Endothelial cell of umbilical vein (primary cell): ENCODE measurements at places on chromosomes 2 and 18.

- no peak for DNase-seq
These were observed 127.9 kb downstream of the EVA1A start for GRCh38 chr2:75432761-75433361.

- DNase-seq: peak; percentile 70
These were observed 26.2 kb downstream of the ADI1 start for GRCh38 chr2:3492951-3493614.

GRCh38 chr18:79940126-79940813 lies 11.2 kb downstream of the SLC66A2 start:
- DNase-seq: no peak

GRCh38 chr2:196322973-196323810 lies 151.8 kb upstream of the STK17B start:
- DNase-seq: no peak

- DNase-seq: peak; percentile 55
These were observed 97.2 kb downstream of the AGPS start for GRCh38 chr2:177489719-177490301.

GRCh38 chr2:54514822-54515569 lies 58.9 kb downstream of the SPTBN1 start:
- no peak for DNase-seq

GRCh38 chr2:169015943-169016342 lies 15.2 kb downstream of the ABCB11 start:
- DNase-seq: no peak

- DNase-seq: peak; percentile 46
These were observed 49.7 kb upstream of the ST3GAL5 start for GRCh38 chr2:85938456-85938855.

- DNase-seq: no peak
These were observed 7.9 kb downstream of the SLC16A14 start for GRCh38 chr2:230060672-230061293.

- no peak for DNase-seq
These were observed 576.2 kb downstream of the METTL4 start for GRCh38 chr18:1995041-1995612.

DNA sequence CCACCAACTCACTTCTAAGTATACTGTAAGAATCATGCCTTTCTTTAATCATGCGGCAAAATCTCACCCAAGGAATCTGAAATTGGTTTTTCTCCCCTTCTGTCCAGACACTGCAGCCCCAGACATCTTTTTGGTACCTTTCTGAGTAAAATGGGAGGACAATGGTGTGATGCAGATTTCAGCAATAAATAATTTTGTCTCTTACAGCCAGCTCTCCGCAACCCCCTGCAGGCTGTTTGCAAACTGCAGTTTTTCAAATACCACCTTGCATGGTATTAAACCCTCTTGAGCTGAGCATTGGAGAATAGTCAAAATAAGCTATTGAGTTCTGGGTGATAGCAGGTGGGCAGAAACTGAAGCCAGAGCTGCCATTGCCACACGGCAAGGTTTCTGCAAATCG lies 32.2 kb downstream of the GPR39 start:
- DNase-seq: peak; percentile 26

GRCh38 chr18:30106356-30106755 lies 936.2 kb downstream of the DSC3 start:
- no peak for DNase-seq

DNA sequence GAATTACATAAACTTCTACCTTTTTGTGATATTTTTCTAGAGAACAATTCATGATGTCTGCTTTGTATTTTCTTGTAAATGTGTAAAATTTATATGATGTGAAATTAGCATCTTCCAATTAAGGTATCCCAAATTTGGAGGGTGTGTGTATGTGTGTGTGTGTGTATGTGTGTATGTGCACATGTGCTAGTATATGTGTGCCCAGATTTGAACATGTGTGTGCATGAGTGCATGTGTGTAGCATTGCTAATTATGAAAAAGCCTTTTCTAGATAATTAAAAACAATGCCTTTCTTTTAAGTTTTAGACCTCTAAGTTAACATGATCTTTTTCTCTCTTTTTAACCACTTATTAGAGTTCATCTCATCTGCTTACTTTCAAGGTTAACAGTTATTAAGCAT lies 208.0 kb upstream of the SPOPL start:
- no peak for DNase-seq

GRCh38 chr2:119598596-119599263 lies 54.5 kb downstream of the CFAP221 start:
- DNase-seq: no peak

DNA sequence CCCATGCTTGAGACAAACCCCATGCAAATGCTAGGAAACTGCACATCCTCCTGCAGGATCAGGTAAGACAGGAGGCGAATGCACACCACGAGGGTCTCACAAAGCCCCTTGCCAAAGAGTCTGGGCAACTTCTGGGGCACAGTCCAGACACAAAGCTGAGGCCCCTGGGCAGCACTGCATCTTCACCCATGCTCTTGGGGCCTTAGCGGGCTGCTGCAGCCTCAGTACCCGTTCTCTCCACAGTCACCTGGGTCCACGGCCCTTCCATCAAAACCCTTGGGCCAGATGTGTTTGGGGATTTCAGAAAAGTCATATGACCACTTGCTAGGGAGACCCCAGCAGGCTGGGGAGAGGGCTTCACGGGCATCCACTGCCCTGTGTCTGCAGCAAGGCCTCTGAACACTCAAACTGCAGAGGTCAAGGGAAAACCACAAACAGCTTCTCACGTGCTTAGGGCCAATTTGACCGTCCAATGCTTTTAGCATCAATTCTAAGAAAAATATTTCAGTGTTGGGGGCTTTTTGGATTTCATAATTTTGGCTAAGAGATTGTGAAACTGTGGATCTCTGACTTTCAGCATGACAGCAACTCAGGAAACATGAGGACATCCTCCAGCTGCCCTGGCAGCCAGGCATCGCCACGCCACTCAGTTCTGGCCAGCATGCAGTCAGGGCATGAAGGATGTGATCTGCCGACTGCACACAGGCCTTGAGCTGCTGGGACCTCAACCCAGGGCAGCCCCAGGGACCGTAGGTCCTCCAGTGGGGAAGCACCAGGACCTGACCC lies 20.0 kb downstream of the PASK start:
- DNase-seq: no peak

- DNase-seq: no peak
These were observed 23.2 kb downstream of the LAMA1 start for GRCh38 chr18:7094427-7094826.

GRCh38 chr2:61432990-61433389 lies 37.9 kb downstream of the USP34 start:
- no peak for DNase-seq

- DNase-seq: no peak
These were observed 22.0 kb downstream of the RTTN start for GRCh38 chr18:70183441-70183840.

- DNase-seq: no peak
These were observed 530.3 kb upstream of the FSIP2 start for GRCh38 chr2:185208261-185208660.

DNA sequence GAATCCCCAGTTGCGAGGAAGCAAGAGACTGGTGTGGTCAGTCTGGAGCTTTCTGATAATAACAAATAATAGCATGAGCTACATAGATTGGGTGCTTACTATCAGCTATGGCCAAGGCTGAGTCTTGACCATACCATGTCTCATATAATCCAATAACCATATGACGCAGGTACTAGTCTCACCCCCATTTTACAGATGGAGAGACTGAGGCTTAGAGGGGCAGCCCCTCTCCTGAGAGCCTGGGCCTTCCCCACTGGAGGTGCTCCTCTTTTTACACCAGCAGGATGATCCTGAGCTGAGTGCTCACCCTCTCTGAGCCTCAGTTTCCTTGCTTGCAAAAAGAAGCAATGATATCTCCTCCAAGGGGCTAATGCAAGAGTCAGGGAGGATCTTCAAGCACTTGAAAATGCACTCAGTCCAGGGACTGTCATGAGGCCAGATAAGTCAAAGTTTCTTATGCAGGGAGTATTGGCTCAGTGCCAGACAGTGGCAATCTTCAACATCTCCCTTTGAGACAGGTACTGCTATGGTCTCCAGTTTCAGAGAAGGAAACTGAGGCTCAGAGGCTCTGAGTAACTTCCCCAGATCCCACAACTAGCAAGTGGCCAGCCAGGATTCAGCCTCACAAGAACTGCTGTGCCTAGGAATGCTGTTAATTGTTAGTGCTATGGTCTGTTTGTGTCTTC lies 149.7 kb downstream of the TFCP2L1 start:
- no peak for DNase-seq

- no peak for DNase-seq
These were observed 3.4 kb downstream of the SERTAD2 start for GRCh38 chr2:64650296-64650695.

- no peak for DNase-seq
These were observed 23.6 kb downstream of the MALT1 start for GRCh38 chr18:58694720-58695468.

DNA sequence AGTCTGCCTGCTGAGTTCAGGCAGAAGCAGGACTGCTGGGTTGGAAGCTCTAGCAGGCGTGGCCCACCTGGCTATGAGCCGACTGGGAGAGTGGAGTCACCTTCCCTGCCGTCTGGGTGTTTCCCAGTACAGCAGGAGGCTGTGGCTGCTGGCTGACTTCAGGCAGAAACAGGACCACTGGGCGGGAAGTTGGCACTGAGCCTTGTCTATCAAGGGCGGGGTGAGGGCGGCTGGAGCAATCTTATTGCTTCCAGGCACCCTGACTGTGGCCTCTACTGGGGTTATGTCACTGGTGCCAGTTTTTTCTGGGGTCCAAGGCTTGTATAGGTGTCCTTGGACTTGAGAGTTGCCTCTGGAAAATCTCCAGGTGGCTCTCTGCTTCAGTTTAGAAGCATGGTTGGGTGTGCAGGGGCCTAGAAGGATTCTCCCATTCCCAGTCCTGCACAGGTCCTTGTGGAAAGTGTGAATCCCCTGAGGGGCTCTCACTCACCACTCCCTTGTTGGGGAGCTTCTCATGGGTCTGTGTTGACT lies 30.5 kb downstream of the LTBP1 start:
- peak; percentile 26 for DNase-seq

- no peak for DNase-seq
These were observed 6.8 kb upstream of the PRSS56 start for GRCh38 chr2:232513353-232513752.

- no peak for DNase-seq
These were observed 41.1 kb upstream of the NPAS2 start for GRCh38 chr2:100778637-100779450.

DNA sequence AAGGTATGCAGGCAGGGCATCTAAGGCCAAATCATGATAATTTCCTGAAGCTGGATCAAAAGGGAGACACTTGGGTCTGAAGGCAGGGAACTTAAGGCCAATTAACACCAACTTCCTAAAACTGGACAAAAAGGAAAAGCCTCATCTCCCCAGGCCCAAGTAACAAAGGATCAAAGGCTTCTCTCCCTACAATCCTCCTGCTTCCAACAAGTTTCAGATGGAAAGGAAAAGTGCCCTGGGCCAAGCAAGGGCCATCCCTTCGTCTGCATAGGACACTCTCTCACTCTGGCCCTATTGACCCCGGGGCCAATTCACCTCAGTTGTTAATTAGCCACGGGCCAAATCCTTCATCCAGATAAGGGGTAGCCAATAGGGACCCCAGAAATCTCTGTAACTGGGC lies 1335.8 kb upstream of the CDH2 start:
- no peak for DNase-seq

DNA sequence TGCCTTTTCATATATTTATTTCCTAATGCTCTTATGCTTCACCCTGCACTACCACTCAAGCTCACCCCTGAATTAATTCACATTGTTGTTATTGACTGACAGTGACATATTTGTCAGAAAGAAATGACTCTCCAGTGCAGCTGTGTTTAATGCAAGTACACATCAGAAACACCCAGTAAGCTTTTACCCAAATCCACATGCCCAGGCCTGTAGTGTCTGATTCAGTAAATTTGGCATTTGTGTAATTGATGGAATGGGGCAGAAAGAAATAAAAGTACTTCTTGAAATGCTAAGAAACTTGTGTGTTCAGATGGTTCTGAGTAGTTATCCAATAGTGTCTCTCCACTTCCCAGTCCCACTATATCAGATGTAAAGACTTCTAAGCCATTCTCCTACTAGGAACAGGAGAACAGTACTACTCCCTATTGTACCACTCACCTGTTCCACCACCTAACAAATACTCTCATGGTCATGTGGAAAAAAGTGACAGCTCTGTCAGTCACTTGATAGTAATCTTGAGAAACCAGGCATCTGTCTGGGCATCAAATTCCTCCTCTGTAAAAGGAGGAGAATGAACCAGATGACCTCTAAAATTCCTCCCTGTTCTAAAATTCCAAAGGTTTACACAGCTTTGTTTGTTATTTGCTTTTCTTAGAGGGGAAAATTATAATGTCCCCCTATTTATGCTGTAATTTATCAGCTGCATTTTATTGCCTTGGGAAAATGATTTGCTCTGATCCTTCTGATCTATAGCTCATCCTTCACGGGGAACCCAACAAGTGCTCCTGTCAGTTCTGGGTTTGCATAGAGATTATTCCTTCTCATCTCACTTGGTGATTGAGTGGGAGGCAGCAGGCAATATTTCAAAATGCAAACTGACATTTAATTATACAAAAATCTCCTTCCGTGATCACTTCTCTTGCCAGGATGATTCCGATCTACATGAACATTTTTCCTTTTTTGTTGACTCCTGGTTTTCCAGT lies 70.9 kb downstream of the ZNF385B start:
- no peak for DNase-seq

- no peak for DNase-seq
These were observed 93.2 kb downstream of the CACNB4 start for GRCh38 chr2:152005607-152006006.

- no peak for DNase-seq
These were observed 28.1 kb downstream of the TNFRSF11A start for GRCh38 chr18:62353170-62353569.

DNA sequence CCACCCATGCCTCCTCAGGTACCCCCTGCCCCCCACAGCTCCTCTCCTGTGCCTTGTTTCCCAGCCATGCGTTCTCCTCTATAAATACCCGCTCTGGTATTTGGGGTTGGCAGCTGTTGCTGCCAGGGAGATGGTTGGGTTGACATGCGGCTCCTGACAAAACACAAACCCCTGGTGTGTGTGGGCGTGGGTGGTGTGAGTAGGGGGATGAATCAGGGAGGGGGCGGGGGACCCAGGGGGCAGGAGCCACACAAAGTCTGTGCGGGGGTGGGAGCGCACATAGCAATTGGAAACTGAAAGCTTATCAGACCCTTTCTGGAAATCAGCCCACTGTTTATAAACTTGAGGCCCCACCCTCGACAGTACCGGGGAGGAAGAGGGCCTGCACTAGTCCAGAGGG lies 803 bp upstream of the DES start:
- DNase-seq: no peak

- DNase-seq: no peak
These were observed 649.2 kb downstream of the RNF144A start for GRCh38 chr2:7566382-7566881.
